ENCODE measurements at places on chromosomes 12 and 14.
A peak's percentile ranks its signal among the peaks of the same experiment; 100 is the strongest.

GRCh38 chr12:116697305-116697704, 40.6 kb downstream of the SPRING1 start:
- DNase-seq: no peak

GRCh38 chr12:122085591-122085990, 7.0 kb downstream of the MLXIP start:
- no peak for DNase-seq

DNA sequence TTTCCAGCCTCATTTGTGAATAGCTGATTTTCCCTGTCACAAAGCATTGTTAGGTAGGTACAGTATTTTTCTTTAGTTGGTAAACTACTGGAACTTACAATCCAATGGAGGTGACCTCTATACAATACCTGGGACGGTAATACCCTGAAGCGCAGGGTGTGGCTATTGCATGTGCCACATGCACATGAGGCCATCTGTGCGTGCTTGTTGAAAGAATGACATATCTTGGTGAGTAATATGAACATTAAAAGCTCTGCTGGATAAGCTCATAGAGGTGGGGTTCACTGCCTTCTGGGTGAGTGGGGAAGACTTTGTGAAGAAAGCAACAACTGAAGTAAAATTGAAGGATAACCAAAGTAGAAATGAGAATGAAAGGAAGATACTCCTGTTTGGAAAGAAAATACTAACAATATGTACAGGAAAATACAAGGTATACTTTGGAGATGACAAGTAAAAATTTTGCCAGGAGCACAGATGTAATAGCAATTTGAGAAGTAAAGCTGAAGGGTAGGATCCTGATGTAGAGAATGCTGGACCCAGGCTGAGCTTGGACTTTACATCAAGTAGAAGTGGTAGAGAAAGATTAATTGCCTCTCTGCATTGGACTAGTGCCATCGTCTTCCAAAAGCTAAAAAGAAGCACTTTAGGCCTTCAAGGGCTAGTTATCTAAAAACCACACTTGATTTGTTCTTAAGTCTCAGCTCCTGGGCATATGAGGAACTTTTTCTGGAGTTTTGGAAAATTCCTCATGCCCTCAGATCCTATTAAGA, 97.1 kb downstream of the SLC38A6 start:
- no peak for DNase-seq

GRCh38 chr12:62793256-62794217, 141.4 kb downstream of the PPM1H start:
- peak; percentile 71 for DNase-seq

DNA sequence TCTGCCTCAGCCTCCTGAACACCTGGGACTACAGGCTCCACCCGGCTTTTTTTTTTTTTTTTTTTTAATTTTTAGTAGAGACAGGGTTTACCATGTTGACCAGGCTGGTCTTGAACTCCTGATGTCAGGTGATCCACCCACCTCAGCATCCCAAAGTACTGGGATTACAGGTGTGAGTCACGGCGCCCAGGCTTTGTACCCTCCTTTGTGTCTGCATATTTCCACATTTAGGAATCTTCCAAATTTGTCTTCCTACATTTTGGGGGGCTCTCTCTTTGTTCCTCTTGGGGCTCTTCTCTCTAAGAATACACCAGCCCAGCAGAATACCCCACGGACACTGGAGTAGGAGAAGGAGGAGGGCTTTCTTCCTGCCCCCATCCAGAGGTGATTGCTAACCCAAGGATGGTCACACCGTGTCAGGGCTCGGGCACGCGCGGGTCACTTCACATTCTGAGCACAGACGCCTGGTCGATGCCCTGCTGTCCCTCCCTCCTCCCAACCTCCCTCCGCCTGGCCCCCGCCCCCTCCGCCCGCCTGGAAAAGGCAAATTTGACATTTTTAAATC, 2.1 kb upstream of the DNAJC22 start:
- DNase-seq: no peak

- DNase-seq: no peak
Measured at GRCh38 chr12:57171668-57172067, 24.2 kb upstream of the LRP1-AS start.

DNA sequence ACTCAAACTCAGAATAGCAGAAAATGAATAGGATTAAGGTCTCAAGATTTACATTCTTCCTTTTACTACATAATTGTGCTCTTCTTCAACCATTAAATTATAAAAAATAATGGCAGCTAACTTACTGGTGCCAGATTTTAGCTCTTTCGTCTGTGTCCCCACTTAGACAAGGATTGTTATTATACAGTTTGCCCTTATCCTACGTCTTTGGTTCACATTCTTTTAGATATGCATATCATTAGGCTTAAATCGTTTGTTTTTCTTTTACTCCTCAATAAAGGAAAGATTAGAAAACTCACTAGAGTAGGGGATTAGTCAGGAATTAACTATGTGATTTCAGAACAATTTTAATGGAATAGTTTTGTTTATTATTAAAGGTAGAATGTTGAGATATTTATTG, 129.6 kb upstream of the GARIN2 start:
- DNase-seq: no peak

- no peak for DNase-seq
Measured at GRCh38 chr14:97850466-97850865, 1053.3 kb downstream of the VRK1 start.

DNA sequence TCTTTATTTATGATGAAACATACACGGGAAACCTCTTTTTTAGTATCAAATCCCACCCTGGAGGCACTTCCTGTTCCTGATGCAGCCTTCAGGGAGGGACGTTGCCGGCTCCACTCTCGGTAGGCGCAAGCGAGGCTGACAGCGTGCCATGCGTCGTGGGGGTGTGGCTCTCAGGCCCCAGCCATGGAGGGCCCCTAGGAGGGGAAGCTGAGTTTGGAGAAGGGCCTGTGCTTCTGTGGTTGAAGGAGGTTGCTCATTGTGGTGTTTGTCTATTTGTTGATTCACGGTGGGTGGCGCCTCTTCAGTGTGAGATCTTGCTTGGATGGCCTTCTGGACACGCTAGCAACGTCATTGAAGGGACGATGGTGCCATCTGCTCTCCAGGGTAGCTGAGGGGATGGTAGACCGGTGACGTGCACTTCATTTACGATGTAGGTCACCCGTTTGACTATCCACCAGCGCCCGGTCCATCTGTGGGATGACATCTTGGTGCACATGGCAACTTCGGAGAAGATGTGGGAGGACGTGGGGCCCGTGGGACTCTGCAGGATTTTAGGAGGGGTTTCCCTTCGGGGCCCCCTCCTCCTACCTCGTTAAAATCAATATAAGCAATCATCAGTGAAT, 126.3 kb upstream of the RTL1 start:
- no peak for DNase-seq

- DNase-seq: no peak
Measured at GRCh38 chr12:27012239-27012981, 1.8 kb downstream of the TM7SF3 start.

GRCh38 chr14:90641168-90641567, 175.1 kb downstream of the TTC7B start:
- no peak for DNase-seq

- no peak for DNase-seq
Measured at GRCh38 chr14:106778986-106779385, 1252.6 kb downstream of the TMEM121 start.

DNA sequence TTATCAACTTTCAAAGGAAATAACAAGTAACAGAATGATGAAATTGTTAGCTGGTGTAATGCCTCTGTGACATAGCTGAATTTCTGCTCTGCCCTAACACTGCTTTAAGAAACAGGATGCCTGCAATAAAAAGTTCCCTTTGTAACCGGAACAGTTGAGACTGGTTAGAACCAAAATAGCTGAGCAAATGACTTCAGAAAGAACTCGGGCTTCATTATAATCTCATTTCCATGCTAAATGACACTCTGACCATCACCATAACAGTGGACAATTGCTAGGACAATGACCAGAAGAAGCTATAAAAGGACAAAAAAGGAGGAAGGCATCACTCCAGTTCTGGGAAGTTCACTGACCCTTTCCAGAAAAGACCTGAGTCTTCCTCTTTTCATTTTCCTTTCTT, 23.5 kb upstream of the PYGL start:
- no peak for DNase-seq

GRCh38 chr12:19588951-19589350, 149.7 kb downstream of the AEBP2 start:
- DNase-seq: no peak

- DNase-seq: no peak
Measured at GRCh38 chr14:63192085-63192484, 12.2 kb upstream of the RHOJ start.

DNA sequence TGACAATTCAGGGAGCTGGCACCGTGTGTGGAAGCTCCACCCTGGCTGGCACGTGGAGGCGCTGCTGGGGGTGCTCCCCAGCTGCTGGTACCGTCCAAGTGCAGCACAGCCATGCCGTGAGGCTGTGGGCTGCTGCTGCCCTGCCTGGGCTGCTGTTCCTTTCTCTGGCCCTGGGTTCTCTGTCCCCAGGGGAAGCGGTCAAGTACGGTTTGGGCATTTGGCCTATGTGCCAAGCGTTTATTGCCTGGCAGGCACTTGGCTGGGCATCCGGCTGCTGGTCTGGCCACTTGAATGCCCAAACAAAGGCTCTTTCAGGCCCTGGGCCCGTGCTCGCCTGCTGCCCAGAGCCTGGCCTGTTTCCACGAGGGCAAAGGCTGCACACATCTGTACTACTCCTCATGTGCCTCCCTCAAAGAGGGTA, 39.6 kb downstream of the RHOF start:
- no peak for DNase-seq

- no peak for DNase-seq
Measured at GRCh38 chr12:43551279-43551970, 578 bp downstream of the ADAMTS20 start.

GRCh38 chr14:42241101-42241500, 634.4 kb downstream of the LRFN5 start:
- no peak for DNase-seq

- no peak for DNase-seq
Measured at GRCh38 chr12:92560713-92561542, 141.9 kb upstream of the PLEKHG7 start.

DNA sequence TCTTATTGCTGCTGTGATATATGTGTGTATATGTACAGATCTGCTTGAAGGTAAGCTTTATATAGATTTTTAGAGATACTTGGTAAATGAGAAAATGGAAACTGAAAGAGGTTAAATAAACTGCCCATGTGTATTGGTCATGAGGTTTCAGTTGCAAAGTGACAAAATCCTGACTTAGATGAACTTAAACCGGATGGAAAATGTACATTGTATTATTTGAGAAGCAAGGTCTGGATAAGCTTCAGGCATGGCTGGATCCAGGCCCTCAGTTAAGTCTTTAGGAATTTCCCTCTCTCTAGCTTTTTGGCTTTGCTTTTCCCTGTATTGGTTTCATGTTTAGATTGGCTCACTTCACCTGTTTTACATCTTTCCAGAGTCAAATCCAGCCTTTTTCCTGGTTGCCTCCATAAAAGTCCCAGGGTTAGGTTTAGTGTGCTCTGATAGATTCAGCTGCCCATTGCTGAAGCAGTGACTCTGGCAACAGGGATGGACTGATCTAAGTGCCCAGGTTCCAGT, 21.0 kb upstream of the MAP1LC3B2 start:
- no peak for DNase-seq

DNA sequence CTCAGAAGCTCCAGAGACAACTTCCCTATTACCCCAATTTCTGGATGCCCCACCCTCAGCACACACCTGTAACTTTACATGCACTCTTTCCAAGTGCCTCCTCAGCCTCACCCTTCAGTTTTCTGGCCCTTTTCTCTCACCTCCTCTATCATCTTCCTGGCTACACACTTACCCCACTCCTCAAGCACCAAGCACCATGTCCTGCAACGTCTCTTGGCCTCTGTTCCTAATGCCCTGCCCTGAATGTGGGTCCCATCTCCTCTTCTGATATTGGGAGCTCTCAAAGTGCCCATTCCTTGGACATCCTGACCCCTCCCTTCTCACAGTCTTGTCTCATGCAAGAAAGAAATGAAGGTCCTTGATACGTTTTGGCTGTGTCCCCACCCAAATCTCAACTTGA, 1.2 kb downstream of the KRT72 start:
- no peak for DNase-seq

DNA sequence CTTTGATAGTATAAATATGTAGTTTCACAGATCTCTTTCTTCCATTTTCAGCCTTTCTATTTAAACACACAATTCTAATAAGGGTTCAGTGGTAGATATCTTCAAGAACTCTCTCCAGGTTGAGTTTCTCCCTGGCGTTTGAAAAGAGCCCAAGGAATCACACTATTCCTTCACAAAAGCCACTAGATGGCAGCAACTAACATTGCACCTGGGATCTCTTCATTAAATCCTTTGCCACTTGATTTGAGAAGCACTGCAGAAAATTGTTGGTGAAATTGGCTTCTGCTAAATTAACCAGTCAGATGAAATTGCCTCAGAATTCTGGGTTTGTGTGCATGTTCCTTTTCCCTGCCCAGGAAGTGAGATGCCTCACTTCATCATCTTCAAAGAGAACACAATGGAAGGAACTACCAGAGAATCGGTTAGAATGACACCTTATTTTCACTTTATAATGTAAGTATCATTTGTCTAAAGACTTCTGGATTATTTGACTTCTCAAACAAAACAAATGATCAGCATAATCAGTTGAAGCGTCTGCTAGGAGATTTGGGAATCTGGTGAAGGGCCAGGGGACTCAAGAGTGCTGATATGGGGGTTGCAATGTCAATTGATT, 6.8 kb downstream of the CCDC198 start:
- no peak for DNase-seq

- DNase-seq: no peak
Measured at GRCh38 chr14:24297190-24297964, 2.2 kb downstream of the DHRS1 start.

DNA sequence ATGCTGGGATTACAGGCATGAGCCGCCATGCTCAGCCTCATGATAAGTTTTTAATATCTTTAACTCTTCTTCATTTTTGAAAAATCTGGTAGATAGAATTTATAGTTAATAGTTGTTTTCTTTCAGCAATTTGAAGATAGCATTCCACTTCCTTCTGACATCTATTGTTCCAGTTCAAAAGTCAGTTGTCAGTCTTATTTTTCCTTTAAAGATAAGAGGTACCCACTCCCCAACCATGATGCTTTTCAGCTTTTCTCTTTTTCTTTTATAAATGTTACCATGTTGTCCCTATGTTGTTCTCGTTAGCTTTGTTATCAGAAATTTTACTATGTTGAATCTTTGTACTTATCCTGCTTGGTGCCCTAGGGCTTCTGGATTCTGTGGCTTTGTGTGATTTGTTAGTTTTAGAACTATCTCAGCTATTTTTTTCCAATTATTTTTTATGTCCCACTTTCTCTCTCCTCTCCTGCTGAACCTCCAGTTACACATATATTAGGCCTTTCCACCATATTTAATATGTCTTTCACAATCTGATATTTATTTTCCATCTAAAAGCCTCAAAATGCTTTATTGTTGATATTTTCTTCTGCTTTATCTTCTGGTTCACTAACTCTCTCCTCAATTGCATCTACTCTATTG, 181.6 kb upstream of the FOXN3 start:
- no peak for DNase-seq

GRCh38 chr12:5864301-5864700, 80.8 kb downstream of the ANO2 start:
- DNase-seq: no peak

DNA sequence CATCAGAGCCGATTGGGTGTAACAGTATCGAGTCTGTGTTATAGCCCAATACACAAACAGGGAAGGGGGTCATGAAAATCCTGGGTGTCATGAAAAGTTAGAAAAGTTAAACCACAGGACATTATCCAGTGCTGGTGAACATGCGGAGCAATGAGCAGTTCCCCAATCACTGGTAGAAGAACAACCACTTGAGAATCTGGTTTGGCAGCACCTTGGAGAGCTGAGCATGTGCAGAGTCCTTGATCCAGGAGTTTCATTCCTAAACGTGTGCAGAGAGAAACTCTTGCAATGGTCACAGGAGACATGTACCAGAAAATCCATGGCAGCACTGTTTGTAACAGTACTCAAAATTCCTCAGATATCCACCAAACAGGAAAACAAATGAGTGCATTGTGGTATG, 23.0 kb upstream of the JDP2 start:
- DNase-seq: no peak

- DNase-seq: no peak
Measured at GRCh38 chr12:125330645-125331341, 265.6 kb downstream of the AACS start.

Measured in thoracic aorta (tissue), 2 donors.